ENCODE measurements at places on chromosomes 7 and 10.

DNA sequence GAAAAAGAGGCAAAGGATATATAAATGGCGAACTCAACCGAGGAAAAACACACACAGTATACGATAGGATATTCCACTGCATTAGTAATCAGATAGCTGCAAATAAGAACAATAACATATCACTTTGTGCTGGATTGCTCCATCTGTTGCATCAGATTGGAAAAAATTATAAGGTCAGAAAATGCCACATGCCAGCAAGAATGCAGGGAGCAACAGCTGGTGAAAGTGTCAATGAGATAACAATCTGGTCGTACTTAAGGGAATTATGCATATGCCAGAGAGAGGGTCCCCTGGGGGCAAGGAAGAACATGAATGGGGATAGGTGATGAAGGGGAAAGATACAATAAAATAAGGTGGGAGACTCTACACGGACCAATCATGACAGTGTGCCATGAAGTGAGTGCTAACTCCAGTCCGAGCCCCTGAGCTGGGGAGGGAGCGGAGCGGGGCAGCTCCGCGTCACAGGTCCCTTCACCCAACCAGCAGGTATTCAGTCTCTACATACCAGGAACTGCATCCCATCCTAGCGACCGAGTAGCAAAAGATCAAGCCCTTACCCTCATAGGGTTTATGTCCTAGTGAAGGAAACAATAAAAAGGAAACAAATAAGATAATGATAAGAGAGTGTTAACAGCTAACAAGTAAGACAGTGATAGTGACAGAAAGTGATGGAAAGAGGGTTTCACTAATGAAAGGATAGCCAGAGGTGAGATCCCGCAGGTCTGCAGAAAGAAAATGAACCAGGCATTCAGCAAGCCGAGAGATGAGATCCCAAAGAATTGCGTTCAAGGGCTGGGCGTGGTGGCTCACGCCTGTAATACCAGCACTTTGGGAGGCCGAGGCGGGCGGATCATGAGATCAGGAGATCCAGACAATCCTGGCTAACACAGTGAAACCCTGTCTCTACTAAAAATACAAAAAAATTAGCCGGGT is 9.4 kb downstream of the MPP7 start:
- DNase-seq, result no peak

DNA sequence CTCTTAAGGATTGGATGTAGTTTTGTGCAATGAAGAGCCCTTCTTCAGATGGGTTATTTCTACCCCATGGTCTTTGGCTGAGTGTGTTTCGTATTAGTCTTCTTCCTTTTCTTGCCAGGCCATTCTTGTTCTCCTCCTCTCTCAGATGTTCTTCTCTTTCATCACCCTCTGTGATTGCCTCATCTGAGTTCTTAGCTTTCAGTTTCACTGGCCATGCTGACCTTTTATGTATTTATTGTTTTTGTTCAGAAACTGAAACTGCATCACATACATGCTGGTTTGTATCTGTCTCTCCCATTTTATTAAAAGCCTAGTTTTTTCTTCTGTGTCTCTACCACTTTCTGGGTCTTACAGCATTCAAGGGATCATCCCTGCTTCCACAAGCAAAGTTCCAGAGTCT is 21.7 kb upstream of the PCGF5 start:
- DNase-seq, result no peak

GRCh38 chr10:30581779-30582380 is 47.7 kb downstream of the LYZL2 start:
- DNase-seq, result no peak

DNA sequence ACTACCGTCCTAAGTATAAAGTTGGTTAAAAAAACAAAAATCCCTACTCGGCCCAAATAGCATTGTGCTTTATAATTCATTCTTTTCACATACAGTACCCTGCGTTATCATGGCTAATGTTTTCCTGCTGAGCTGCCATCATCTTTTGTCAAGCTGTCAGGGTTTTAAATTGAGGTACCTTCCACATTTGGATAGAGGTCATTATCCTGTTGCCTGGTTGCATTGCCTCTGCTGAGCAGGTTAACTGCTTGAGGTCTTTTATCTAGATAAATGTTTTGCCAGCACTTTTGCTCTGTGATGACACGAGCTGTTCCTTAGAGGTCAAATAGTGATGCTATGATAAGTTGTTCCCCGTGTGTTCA is 94.4 kb upstream of the FZD1 start:
- DNase-seq, result no peak

DNA sequence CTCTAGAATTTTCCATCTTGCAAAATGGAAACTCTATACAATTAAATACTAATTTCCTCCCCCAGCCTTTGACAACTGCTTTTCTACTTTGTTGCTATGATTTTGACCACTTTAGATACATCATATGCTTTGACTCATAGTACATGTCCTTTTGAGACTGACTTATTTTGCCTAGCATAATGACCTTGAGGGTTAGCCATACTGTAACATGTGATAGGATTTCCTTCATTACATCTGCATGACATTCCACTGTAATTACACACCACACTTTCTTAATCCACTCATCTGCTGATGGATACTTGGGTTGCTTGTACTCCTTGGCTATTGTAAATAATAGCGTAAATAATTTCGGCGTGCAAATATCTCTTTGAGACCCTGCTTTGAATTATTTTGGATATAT is 127.7 kb downstream of the JAZF1 start:
- no peak for DNase-seq

GRCh38 chr10:72954596-72955554 is at the start of gene PLA2G12B:
Gene PLA2G12B (minus strand): TSS chr10:72954806. CDS start chr10:72954685, 121 bp downstream.
- no peak for DNase-seq

GRCh38 chr7:81111781-81112540 is 193.1 kb upstream of the SEMA3C start:
- no peak for DNase-seq

DNA sequence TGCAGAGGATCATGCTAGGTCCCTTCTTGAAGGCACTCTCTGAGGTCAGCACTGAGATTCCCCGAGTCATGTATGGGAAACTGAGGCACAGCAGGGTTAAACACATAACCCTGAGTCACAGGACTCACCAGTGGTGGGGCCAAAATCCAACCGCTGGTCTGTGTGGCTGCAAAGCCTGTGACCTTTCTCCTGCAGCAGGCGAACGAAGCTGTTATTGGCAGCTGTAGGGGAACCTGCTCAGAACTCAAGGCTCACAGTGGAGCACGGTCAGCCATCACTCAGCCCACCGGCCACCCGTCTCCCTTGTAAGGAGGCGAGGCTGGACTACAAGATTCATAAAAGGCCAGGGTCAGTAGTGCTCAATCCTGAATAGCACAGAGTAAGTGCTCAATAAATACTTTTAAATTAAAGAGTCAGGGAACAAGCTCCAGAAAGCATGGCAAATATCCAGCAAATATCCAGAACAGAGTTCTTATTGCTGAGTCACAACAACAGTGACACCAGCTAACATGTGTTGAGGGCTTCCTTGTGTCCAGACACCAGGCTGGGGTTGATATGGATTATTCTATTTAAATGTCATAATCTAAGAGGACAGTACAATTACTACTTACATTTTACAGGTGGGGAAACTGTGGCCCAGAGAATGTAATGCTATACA is 34.9 kb downstream of the CHST15 start:
- DNase-seq, result no peak

- no peak for DNase-seq
These were observed 4.3 kb downstream of the VPS37D start for GRCh38 chr7:73671857-73672445.

GRCh38 chr7:11313801-11314200 is 340.1 kb downstream of the PHF14 start:
- DNase-seq, result peak; percentile 33

DNA sequence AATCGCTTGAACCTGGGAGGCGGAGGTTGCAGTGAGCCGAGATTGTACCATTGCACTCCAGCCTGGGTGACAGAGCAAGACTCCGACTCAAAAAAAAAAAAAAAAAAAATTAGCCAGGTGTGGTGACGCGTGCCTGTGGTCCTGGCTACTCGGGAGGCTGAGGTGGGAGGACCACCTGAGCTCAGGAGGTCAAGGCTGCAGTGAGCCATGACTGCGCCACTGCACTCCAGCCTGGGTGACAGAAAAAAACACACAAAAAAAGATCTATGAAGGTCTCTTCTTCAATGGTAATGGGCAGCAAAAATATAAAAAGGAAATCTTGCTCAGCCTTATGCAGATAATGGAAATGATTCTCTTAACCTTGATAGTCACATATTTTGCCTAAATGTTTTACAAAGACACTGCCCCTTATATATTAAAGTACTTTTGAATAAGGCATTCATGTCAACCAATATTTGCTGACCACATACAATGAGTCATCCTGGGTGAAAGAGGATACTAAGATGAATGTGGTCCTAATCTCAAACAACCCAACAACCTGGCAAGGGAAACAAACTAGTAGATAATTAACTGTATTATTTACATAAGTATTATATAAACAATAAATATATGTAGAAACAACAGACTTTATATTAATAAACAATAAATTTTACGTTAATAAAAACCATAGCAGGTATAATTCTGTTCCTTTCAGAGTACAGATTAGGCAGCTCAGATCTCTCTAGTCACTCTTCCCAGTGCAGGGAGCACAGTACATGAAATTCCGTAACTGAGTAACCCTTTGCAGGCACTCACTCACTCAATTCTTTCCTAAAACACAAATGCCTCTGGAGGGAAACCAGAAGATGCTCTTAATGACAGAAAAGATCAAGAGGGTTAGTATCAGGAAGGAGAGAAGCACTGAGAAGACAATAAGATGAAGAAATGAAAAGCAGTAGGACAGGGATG is 8.1 kb downstream of the TOMM7 start:
- DNase-seq, result no peak

GRCh38 chr10:131841131-131841660 is 59.6 kb upstream of the PPP2R2D start:
- no peak for DNase-seq

GRCh38 chr10:100006243-100006886 is 3.4 kb downstream of the DNMBP start:
- no peak for DNase-seq

DNA sequence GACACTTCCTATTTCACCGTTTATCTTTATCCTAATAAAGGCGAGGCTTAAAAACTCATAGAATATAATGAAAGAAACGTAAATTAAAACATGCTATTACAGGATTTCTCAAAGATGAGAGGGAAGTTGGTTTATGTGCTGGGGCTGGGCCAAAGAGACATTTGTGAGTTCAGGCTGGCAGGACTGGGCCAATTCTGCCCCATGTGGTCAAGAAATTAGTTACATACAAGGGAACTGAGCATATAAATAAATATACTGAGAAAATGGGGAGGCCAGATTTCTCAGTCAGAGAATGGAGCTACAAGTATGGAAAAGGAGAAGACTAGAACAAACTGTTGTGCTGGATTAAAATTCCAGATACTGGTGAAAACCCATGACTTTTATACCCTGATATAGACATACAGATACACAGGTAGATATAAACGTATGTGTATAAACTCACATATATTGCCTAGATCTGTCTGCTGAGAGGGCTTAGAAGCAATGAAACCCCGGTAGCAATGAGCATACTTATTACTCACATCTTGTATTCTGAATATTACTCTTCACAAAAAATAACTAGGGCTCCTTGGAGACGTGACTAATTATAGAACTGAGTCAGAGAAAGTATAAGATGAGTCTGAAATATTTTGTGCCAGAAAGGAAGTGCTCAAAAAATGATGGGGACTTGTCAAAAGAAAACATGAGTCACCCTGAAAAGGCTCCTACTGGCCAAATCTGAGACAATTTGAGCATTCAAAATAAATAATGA is 155.7 kb upstream of the FGFR2 start:
- no peak for DNase-seq

DNA sequence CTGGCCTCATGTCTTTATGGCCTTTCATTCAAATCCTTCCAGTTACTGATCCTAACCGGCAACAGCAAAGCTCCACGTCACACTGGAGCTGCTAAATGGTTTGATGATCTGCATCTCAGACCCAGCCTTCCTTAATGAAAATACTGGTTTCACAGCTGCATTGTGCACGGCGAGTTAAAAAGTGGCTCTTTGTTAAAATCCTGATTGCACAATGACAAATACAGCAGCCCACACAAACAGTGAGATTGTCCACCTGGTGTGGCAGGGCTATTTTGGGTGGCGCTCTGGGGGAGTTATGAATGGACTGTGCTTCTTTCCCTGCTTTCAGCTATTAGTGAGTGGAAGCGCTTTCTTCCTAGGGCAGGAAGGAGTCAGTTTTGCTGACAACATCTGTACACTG is 63.4 kb upstream of the C1QL3 start:
- no peak for DNase-seq

DNA sequence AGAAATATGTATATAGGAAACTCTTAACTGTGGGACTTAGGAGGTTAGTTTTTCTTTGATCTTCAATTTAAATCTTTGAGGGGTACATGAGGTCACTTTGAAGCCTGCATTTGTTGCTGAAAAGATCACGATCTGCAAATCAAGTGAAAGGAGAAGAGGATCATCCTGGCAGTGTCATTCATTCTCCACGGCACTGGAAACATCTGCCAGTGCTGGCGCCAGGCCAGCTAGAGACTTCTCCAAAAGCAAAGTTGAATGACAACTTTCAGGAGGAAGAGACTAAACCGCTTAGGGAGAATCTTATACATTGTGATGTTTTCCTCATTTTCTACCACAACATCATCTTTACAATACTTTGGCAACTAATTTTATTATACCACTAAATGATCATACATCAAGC is 42.5 kb downstream of the MRC1 start:
- DNase-seq, result no peak

- no peak for DNase-seq
These were observed 227.2 kb downstream of the PAXIP1 start for GRCh38 chr7:154775681-154776080.

DNA sequence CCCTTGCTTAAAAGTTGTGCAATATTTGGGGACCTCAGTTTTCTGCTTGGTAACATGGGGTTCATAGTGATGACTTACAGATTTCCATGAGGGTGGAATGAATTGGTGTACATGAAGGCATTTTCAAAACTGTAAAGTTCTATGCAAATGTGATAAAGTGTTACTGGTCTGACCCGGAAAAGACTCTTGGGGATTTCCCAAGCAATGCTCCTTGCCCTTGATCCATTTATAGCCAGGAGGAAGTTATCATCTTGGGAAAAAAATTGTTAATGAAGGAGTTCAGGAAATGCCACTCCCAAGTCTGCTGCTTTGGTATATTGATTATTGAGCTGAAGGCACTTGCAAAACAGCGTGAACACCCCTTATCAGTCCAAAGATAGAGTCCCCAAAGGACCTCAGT is 96.3 kb upstream of the ZPBP start:
- DNase-seq, result no peak

DNA sequence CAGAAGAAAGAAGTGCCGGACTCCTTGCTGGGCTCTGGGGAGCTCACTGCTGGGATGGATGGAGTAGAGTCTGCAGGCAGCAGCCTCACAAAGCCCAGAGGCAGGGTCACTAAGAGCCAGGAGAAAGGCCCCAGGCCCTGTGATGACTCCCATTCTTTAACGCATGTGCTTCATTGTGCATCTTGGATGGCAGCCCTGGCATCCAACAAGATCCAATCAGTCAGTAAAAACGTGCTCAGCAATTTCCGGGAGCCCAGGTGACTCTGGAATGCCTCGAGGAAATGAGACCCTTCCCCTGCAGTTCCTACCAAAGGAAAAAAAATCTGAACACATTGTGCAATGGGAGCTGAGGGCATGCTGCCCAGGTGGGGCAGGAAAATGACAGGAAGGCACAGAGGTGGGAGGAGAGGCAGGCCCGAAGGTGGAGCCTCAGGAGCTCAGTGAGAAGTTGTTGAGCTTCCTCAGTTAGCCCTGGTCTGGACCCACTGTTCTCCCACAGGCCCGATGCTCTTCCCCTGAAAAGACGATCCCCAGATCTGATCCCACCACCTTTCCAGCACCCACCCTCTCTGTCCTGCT is 60.7 kb upstream of the TMEM72 start:
- DNase-seq, result no peak

- no peak for DNase-seq
These were observed 63.0 kb downstream of the TAX1BP1 start for GRCh38 chr7:27802999-27803398.

- DNase-seq, result no peak
These were observed 480.0 kb downstream of the GALNT17 start for GRCh38 chr7:71611986-71612385.

All from cerebellar nuclear complex (tissue), 1 donor.